Activated CD4-positive, alpha-beta T cell treated with anti-CD3 and anti-CD28 coated beads for 24 hours (primary cell): ENCODE measurements at places on chromosomes 12 and 14.
A peak's percentile ranks its signal among the peaks of the same experiment; 100 is the strongest.

GRCh38 chr12:38785381-38785780 lies 120.0 kb downstream of the CPNE8 start:
- no peak for DNase-seq

GRCh38 chr12:89019439-89020120 lies 332.7 kb downstream of the DUSP6 start:
- DNase-seq, result peak; percentile 42

- DNase-seq, result no peak
Measured at GRCh38 chr14:37036669-37037341, 135.6 kb downstream of the SLC25A21 start.

DNA sequence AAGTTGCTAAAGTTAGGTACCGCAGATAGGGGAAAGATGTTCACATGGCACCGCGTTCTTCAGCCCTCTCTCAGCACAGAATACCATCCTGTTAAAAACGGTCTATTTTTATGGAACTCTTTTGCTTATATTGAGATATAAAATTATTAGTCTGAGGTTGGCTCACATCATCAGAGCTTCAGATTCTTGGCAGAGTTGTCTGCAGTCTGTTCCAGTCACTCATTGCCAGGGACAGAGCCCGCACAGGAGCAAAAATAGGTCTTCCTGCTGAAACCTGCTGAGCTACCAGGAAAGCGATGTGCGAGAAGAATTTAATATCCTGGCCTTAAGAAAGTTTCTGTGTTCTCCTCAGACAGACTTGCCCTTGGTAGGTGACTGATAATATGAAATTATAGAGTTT lies 249.8 kb downstream of the VRK1 start:
- DNase-seq, result no peak

DNA sequence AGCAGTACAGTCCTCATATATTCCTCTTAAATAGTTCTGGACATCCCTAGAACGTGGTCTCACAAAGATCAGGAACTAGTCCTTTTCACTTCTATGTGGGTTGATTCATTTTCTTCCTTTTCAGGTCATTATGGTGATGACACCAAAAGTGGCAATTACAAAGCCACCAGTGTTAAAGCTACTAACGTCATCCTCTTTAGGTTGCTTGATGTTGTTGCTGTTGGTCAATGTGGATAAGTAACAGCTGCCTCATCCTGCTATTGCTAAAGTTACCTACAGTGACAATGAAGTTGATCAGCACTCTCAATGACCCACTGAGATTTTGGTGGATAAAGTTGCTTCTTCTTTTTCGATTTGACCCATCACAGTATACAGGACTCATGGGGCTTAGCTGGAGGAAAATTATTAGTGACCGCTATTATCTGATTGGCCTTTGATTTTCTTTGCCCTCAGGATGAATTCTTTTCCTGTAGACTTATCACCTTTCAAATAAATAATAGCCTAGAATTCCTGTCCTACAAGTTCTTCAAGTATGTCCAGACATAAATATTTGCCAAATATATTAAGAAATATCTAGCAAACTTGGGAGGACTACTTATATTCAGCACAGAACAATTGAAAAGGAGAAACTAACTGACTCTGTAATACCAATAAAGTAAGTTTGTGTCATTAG lies 54.0 kb upstream of the ATP2B1 start:
- DNase-seq, result no peak

DNA sequence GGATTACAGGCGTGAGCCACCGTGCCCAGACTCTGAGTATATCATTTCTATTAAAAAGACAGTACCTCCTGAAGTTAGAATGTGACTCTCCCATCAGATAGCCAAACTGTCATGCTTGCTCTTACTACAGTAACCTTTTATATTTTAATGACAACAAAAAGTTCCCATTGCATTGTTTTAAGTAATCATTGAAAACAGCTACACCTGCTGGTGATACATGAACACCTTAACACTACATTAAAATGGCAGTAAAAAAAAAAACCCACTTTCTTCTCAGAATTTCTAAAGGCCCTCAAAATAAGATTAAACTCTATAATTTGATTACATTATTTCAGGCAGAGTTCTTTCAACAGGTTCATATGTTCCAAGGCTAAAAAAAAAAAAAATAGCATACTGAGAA lies 76.7 kb downstream of the SH2B3 start:
- DNase-seq, result no peak

DNA sequence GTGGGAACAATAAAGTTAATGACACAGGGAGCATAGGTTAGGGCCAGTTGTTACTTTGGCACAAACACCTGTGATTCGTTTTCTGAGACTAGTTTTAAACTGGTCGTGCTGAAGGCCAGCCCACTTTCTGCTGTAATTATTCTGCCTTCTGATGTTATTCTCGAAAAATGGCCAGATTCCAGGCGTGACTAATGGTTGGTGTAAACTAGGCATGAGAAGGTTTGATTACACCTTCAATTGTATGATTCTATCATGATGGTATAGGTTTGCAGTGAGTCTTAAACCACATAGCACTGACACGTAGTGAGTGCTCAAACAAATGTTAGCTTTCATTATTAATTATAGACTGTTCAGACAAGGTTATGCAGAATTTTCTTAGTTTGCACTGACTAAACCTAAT lies 39.0 kb downstream of the CKB start:
- DNase-seq, result no peak

DNA sequence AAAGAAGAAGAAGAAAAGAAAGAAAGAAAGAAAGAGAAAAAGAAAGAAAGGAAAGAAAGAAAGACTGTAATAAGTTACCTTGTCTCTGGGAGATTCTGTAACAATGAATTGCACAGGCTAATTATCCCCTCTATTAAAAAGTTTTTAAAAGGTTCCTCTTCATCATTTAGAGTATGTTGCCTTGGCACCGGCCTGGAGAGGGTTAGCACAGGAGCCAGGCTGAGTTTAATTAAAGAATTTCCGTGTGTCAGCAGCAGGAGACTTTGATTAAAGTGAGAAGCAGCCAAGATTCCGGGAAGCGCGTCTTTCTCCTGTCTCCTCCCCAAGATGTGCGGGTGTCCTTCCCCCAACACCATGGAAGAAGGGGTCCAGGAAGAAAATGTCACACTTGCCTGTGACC lies 92.8 kb upstream of the ETV6 start:
- no peak for DNase-seq

DNA sequence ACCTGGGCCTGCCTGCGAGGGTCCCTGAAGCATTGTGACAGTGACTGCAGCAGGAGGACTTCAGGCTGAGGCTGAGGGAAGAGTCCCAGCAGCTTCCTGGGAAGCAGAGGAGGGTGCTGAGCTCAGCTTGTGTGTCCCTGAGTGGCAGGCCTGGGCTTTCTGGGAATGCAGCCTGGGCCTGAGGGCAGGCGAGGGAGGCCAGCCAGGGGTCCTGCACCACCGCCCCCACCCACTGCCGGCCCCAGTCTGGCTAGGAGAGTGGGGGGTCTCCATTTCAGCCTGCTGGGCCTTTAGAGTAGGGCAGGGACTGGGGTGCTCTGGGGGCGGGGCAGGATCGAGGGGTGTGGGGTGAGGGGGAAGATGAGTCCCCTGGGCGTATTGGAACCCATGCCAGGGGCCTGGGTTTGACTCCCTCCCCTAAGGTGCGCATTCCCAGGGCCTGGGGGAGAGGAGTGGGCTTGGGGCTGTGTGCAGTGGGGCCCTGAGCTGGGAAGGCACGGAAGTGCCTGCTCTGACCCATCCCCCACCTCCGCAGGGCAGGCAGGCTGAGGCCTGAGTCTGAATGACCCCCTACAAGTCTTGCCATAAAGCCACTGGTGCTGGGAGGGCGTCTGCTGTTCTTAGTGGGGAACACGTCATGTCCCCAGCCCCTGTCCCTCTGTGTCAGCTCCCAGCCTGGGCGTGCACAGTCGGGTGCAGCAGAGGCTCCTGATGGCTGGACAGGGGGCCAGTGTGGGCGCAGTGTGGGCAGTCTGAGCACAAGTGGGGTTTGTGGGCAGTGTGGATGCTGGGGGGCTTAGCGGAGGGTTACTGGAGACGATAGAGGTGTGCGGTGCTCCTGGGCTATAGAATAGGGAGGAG lies 46.4 kb downstream of the KRT80 start:
- DNase-seq, result no peak

DNA sequence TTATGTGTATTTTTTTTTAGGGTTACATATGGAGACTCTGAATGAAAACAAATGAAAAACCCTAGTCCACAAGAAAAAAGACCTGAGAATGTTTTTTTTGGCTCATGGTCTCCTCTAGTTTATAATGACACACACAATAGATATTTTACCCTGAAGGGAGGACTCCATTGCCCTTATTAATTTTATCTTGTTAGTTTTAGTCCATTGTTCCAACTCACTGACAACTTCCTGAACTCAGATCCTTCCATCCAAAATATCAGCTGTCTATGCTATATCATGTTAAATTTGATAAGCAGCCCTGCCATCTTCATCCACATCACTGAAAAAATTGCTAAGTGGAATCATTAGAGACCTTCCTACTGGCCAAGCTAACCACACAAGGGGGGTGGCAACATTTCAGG lies 232.1 kb downstream of the MON2 start:
- no peak for DNase-seq

- no peak for DNase-seq
Measured at GRCh38 chr14:24367514-24368211, at the start of gene NFATC4. Gene NFATC4, plus strand, starts transcription at chr14:24368184. Its CDS starts 157 bp downstream, at chr14:24368341.

DNA sequence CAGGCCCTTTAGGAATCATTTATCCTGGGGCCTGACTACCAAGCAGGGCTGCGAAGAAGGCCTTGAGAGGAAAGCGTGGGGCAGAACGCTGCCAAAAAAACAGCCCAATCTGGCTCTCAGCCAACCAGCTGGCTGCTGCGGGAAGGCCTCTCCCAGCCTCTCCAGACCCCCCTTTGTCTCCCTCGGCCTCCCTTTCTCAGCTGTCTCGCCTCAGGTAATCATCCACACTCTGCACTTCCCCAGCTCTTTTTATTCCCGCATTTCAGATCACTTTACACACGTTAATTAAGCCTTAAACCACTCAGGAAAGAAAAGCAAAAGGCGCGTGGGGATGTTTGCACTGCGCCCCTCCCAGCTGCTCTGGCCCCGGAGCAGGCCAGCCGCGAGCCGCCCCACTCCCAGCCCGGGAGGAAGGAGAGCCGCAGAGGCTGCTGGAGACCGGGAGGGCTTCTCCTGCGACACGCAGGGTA lies 208.2 kb upstream of the FOXN3 start:
- no peak for DNase-seq

GRCh38 chr14:64577211-64577610 lies 27.4 kb downstream of the PPP1R36 start:
- no peak for DNase-seq

DNA sequence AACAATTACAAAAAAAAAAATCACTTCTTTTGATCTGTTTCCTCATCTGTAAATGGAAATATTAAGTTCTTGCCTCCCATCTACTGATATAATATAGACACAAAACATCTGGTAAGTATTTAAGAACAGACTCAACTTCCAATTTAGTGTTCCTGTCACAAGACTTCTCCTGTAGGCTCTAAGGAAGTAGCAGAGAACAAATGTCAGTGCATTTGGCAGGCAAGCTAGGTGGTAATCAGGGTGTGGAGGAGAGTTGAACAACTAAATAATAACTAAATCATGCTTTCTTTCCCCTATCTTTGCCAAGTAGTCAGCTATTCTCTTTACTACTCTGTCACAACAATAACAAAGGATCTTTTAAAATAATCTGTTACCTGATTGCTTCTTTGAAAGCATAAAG lies 22.1 kb downstream of the BAZ1A start:
- no peak for DNase-seq

DNA sequence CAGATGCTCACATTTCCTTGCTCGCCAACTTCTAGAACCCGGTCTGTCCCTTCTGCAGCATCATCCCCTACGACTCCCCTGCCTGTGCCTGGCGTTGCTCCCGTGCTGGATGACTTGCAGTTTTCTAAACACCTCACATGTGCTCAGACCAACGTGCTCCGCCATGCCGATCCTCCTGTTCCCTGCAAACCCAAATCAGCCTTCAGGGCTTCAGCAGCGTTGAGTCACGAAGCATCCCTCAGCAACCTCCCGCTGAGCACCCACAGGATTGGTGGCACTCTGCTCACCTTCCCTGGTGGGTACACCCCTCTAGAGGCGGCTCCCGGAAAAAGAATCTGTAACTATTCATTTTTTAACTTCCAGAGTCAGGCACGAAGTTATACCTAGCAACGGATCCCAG lies 2.8 kb upstream of the PIWIL1 start:
- no peak for DNase-seq

GRCh38 chr14:51382506-51382905 lies 142.5 kb downstream of the TMX1 start:
- DNase-seq, result no peak

- no peak for DNase-seq
Measured at GRCh38 chr12:13707829-13708228, 273.6 kb downstream of the GRIN2B start.

- DNase-seq, result no peak
Measured at GRCh38 chr12:56425193-56425592, 24.0 kb downstream of the TIMELESS start.

DNA sequence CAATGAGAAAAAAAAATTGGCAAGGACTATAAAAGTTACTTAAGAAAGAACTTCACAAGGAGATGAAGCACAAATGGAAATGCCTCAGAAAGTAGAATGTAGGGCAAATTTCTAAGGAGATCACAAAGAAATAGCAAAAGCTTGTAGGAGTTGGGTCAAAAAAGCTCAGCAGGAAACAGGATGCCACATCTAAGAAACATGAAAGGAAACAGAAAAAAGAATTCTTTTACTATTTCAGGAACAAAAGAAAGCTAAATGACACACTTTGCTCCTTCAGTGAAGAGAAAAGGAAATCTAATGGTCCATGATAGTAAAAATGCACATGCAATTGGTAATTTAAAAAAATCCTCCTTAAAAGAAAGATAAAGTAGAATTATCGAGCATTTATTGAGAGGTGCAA lies 452.1 kb upstream of the GARIN6 start:
- DNase-seq, result no peak

DNA sequence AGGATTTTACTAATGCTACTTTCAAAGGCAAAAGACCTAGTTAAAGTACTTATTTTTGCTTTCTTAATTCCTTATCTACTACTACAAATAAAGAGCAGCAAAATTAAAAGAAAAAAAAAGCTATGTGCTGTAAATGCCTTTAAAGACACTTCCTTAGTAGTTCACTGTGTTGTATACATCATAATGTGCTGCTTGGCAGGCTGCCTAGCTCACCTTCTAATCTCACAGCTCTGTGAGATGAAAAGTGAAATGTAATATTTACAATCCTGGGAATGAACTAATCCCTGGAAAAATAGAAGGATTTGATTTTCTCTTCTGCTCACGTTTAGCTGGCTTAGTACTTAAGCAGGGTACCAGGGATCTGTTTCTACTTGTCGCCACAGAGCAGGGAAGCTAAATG lies 184.4 kb upstream of the ALG10B start:
- no peak for DNase-seq

DNA sequence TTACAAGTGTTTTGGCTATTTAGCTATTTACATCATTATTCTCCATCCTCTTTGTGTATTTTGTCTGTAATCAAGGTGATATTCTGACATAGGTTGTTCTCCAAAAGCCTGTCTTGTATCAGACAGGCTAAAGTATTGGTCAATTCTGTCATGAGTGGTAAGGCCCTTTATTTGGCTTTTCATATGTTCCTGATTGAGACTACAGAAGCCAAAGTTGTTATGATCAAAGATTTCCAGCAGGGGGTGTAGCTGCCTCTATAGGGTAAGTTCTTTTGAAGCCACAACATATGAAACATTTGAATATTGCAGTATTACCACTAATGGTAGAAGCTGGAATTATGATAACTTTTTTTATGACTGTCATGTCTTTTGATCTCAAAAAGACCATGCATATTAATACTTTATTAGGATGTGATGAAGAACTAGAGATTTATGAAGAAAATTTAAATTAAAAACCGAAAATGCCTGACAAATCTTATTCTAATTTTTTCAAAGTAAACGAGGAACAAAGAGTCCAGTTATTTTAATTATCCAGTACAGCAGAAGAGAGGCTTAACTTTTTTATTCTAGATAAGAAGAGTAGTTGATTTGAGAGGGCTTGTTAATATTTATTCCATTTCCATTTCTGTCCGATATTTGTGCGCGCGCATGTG lies 3.4 kb upstream of the ARHGAP5 start:
- DNase-seq, result no peak
